ENCODE measurements at places on chromosomes 7 and 10.

DNA sequence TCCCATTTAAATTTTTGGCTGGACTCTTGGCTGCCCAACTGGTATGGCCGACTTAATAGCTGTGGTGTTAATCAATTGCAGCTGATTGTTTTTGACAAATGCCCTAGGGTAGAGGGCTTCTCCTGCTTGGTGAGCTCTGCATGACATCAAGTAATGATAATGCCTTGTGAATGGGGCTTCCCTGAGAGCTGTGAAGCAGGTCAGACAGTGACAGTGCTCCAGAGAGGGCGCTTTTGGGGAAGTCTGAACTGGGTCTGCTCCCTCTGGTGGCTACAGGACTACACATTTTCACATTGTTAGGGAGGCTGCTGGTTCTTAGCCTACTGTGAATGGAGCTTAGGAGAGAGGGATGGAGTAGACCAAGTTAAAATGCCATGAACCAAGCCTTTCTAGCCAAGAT is 98.8 kb downstream of the SDK1 start:
- peak; percentile 27 for DNase-seq

DNA sequence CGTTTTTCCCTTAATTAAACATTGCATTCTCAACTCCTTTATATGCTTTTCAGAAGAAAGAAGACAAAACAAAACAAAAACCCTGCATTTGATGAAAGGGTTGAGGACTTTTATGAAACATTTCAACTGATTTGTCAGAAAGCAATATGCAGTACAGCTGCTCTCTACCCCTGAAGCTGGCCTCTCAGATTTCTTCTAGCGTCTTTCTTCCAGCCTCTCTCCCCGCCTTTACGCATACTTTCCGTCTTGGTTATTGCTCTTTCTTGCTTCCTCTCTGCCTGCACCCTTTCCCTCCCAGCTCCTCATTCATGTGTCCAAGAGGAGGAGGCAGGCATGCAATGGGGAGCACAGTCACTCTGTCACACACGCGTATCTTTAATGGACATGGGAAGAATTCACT is 91.0 kb upstream of the COL1A2 start:
- DNase-seq: peak; percentile 82

- DNase-seq: no peak
These were observed 46.4 kb upstream of the NXPH1 start for GRCh38 chr7:8386926-8387550.

DNA sequence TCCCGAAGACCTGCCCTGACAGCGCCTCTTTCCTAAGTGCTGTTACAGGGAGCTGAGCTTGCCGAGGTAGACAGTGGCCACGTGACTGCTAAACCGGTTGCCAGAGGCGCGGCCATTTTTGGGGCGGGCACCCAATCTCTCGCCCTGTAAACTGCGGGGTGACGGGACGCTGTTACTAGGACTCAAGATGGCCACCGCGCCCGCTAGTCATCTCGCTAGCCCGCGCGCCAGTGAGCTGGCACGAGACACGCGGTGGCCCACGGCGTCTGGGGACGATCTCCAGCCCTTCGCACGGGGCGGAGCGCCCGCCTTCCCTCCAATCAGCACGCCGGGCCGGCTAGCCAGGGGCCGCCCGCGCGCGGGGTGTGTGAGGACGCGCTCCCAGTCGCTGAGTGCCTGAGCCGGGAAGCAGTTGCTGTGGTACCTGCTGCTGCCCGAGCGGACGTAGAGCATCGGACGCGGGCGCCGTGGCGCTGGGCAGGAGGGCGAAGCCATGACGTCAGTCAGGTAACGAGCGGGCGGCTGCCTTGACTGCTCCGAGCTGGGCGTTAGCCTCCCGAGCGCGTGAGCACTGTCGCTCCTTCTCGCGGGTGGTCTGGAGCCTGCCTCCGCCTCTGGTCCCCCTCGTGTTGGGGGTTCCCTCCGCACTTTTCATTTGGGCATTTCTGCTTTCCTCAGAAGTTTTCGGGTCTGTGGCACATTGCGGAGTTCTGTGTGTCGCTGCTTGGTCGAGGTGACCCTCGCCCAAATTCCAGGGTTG is 25.5 kb downstream of the ADK start:
- peak; percentile 93 for DNase-seq
